Left lobe of liver (tissue), 2 donors: ENCODE measurements at places on chromosomes 11 and 22.

GRCh38 chr11:108167624-108168023 lies 46.3 kb downstream of the ACAT1 start:
- no peak for DNase-seq

DNA sequence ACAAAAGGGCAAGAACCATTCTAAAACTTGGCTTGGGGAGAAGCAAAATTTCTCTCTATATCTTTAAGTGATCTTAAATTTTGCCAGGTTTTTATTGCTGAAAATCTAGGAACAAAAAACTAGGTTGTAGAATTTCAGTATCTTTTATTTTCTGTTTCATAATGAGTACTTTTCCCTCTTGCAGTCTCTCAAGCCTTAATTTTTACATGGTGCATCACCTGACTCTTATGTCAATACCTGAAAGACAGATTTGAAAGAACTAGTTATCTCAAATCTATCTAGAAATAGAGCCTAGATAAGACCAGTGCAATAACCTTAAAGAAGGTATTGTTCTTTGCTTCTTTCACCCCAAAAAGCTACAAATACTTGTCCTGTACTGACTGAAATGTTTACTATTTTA lies 122.1 kb downstream of the TRIM44 start:
- DNase-seq, result no peak

GRCh38 chr22:21866833-21867527 lies 465 bp downstream of the MAPK1 start:
- DNase-seq, result peak; percentile 52

- DNase-seq, result no peak
Measured at GRCh38 chr11:64854534-64855502, 10.4 kb upstream of the CDC42BPG start.

- DNase-seq, result peak; percentile 58
Measured at GRCh38 chr11:40188848-40189247, 1270.6 kb downstream of the LRRC4C start.
